ENCODE measurements at places on chromosomes 1 and 21. TPM values are rescaled to one million over a fixed set of nuclear protein-coding genes. Genes with fewer than 3 reads are reported as not detected.

GRCh38 chr1:170075186-170075585, 691 bp upstream of the KIFAP3 start:
- H3K36me3 ChIP-seq = no peaks in the 10 kb centered on the region
- peak overlapping the region; percentile 54 for H3K27ac ChIP-seq

GRCh38 chr1:238753252-238753651, 633.1 kb upstream of the CHRM3 start:
- H3K4me1 ChIP-seq = no peaks in the 10 kb centered on the region
- no peak overlapping the region for H3K4me3 ChIP-seq
- H3K27ac ChIP-seq = no peak overlapping the region
- H3K27me3 ChIP-seq = no peaks in the 10 kb centered on the region

Gene LRRC40
- polyA plus RNA-seq = 7.5 TPM

DNA sequence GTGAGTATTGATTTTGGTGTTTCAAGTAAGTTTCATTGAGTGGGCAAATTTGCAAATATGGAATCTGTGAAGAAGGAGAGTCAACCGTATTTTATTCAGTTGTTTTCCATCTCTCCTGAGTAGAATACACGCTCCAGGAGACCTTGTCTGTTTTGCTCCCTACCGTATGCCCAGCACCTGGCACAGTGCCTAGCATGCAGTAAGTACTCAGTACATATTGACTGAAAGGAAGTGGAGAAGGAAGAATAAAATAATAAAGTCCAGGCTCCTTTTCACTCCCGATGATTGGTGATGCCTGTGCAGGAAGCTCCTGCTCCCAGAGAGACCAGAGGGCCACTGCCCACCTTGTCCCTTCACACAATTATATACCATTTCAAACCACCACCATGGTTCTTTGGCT, 59.4 kb upstream of the NEK2 start:
- H3K36me3 ChIP-seq = no peaks in the 10 kb centered on the region
- no peak for DNase-seq
- no peak overlapping the region for H3K27ac ChIP-seq
- no peak overlapping the region for H3K4me3 ChIP-seq
- no peaks in the 10 kb centered on the region for H3K4me1 ChIP-seq

DNA sequence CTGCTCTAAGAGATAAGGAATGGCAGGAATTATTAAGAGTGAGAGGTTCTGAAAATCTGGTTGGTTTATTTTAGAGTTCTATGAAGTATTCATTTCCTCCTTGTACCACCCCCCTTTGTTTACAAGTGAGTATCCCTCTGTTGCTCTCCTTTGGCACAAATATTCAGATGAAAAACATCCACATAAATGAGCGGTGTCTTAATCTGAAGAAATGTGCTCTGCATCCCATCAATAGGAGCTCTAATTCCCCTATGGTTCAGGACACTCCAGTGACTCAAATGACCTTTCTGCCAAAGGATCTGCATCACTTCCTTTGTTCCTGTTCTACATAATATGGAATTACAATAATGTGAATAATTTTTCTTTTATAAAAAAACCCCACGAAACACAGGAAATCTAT, 16.6 kb downstream of the DDAH1 start:
- no peaks in the 10 kb centered on the region for H3K27me3 ChIP-seq
- no peak overlapping the region for H3K4me3 ChIP-seq
- H3K27ac ChIP-seq = no peak overlapping the region
- DNase-seq = no peak
- H3K36me3 ChIP-seq = no peaks in the 10 kb centered on the region

Gene NR0B2
- polyA plus RNA-seq = 16.5 TPM

DNA sequence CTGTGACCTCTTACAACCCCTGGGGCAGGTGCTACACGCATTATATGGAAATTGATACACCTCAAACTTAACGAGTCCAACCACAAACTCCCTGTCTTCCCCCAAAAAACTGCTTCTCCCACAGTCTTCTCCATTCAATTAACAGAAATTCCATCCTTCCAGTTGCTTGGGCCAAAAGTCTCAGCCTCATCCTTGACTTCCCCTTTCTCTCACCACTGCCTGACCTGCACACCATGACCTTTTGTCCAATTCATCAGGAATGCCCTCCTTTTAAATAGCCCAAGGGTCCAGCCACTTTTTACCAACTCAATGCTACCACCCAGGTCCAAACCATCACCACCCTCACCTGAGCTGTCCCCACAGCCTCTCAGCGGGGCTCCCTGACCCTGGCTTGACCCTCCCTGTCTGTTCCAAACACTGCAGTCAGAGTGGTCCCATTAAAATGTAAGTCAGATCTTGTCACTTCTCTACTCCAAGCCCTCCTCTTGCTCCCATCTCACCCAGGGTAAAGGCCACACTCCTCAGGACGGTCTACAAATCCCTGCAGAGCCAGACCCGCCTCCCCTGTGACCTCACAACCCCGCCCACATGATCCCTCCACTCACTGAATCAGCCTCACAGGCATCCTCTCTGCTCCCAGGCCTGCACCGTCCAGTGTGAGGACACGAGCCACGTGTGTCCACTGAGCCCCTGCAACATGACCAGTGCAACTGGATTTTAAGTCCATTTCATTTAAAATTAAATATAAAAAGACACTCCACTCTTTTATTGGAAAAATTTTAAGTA, 18.5 kb downstream of the KCNN3 start:
- no peak for DNase-seq
- no peak overlapping the region for H3K27ac ChIP-seq
- H3K4me3 ChIP-seq = no peak overlapping the region

Gene MYBPHL
- polyA plus RNA-seq = not detected

DNA sequence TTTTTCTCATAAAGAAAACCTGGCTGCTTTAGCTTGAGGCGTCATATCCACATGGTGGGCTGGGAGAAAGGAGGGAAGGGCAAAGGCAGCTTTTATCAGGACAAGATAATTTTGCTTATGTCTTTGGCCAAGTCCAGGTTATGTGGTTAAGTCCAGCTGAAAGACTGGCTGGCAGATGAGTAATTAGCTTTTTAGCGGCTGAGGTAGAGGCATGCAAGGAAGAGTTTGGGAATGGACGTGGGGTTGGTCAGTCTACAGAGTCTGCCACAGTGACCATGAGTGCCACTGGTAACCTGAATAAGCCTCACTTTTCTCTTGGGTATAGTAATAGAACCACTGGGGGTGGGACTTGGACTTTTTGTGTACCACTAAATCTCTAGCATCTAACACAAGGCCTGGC, 39.8 kb downstream of the NEK7 start:
- no peaks in the 10 kb centered on the region for H3K4me1 ChIP-seq
- H3K27me3 ChIP-seq = no peaks in the 10 kb centered on the region
- no peak for DNase-seq

Gene AMY1C
- not detected for polyA plus RNA-seq

GRCh38 chr1:5416518-5416917, 575.7 kb downstream of the NPHP4 start:
- H3K4me3 ChIP-seq = no peak overlapping the region
- H3K36me3 ChIP-seq = no peaks in the 10 kb centered on the region
- no peaks in the 10 kb centered on the region for H3K27me3 ChIP-seq
- H3K4me1 ChIP-seq = no peaks in the 10 kb centered on the region
- no peak for DNase-seq

Gene SNIP1
- polyA plus RNA-seq = 3.9 TPM

Gene HORMAD1
- not detected for polyA plus RNA-seq

GRCh38 chr21:34311561-34312330, 52.1 kb upstream of the KCNE2 start:
- no peaks in the 10 kb centered on the region for H3K4me1 ChIP-seq
- H3K36me3 ChIP-seq = no peaks in the 10 kb centered on the region
- H3K27me3 ChIP-seq = no peaks in the 10 kb centered on the region
- no peak for DNase-seq
- no peak overlapping the region for H3K4me3 ChIP-seq

DNA sequence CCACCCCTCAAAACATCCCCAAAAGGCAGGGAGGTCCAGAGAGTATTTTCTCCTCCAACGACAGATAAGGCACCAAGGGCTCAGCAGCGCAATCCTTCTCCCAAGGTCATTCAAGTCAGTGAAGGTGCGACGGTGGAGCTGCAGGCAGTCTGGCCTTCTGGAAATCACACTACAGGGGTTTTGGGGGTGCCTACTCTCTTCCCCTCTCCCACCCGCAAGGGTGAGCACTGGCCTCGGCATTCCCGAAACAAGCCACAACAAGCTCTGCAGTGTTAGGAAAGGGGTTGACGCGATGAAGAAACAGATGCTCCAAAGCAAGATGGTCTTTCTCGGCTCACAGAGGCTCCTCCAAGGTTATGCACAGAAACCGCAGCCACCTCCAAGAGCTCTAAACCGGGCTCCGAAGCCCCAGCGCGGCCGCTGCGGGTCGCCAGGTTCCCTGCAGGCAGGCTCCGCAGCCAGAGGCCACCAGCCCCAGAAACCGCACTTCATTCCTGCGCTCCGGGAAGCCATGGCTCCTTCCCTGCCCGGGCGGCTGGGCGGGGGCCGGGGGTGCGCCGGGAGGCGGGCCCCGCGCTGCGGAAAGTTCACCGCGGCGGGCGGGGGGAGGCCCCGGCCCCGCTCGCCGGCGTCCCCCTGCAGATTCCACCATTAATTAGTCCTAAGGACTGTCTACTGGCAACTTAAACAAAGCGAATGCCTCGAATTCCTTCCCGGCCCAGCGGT, 1.1 kb downstream of the LUZP1 start:
- H3K4me3 ChIP-seq = peak overlapping the region; percentile 95
- H3K27me3 ChIP-seq = no peaks in the 10 kb centered on the region
- H3K27ac ChIP-seq = peak overlapping the region; percentile 81
- peak; percentile 64 for DNase-seq

- H3K4me1 ChIP-seq = no peaks in the 10 kb centered on the region
- H3K27me3 ChIP-seq = no peaks in the 10 kb centered on the region
- H3K36me3 ChIP-seq = peaks cover 9% of the 10 kb centered on the region
- H3K4me3 ChIP-seq = no peak overlapping the region
- H3K27ac ChIP-seq = no peak overlapping the region
- no peak for DNase-seq
These were observed 91.4 kb upstream of the RAVER2 start for GRCh38 chr1:64653466-64653865.
